Left ventricle myocardium inferior (tissue), 1 donor: ENCODE measurements at places on chromosomes 16 and 17.

DNA sequence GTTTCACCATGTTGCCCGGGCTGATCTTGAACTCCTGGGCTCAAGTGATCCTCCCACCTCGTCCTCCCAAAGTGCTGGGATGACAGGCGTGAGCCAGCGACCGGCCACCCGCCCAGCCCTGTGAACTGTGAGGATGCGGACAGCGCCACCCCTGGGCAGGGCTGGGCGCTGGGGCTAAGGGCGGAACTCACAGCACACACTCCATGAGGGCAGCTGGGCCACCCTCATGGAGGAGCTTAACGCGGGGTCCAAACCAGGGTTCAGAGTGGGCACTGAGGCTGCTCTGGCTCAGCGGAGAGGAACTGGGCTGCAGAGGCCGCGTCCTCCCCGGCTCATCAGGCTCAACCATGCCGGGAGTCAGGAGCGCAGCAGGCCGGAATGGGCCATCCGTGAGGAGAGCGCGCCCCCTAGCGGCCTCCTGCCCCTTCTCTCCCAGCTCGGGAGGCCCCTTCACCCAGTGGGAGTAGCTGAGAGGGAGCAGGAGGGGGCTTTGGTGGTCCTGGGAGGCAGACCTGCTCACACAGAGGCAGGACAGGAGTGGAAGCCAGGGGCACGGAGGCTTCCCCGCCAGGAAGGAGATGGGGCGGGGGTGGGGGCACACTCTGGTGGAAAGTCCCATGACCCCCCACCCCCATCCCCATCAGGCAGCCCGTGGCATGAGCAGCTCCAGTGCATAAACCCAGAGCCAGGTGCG is 13.8 kb downstream of the CORO7 start:
- no peak overlapping the region for H3K27ac ChIP-seq
- H3K27me3 ChIP-seq, result no peaks in the 10 kb centered on the region
- peaks cover 6% of the 10 kb centered on the region for H3K4me1 ChIP-seq
- peaks cover 40% of the 10 kb centered on the region for H3K36me3 ChIP-seq
- DNase-seq, result peak; percentile 84

DNA sequence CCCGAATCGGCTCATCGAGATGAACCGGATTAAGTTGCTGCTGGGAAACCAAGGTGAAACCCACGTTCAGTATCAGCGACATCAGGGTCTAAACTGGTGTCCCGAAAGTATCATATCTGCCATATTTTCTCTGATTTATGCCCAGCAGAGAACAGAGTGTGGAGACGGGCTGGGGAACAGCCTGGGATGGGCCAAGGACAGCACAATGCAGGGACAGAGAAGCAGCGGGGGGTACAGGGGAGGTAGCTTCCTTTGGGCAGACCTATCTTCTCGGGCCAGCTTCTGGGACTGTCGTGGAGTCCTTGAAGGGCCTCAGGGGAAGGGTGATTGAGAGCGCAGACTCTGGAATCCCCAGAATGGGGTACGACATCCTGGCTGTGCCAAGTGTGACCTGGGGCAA is 17.5 kb upstream of the MLKL start:
- H3K4me1 ChIP-seq, result no peaks in the 10 kb centered on the region
- no peak overlapping the region for H3K27ac ChIP-seq
- H3K4me3 ChIP-seq, result no peak overlapping the region
- H3K27me3 ChIP-seq, result peaks cover 32% of the 10 kb centered on the region
- no peak for DNase-seq

GRCh38 chr17:63362115-63362514 is 84.0 kb downstream of the CYB561 start:
- no peak for DNase-seq
- H3K4me3 ChIP-seq, result no peak overlapping the region
- no peak overlapping the region for H3K27ac ChIP-seq
- peaks cover 4% of the 10 kb centered on the region for H3K36me3 ChIP-seq
- no peaks in the 10 kb centered on the region for H3K27me3 ChIP-seq
- H3K4me1 ChIP-seq, result peaks cover 10% of the 10 kb centered on the region

DNA sequence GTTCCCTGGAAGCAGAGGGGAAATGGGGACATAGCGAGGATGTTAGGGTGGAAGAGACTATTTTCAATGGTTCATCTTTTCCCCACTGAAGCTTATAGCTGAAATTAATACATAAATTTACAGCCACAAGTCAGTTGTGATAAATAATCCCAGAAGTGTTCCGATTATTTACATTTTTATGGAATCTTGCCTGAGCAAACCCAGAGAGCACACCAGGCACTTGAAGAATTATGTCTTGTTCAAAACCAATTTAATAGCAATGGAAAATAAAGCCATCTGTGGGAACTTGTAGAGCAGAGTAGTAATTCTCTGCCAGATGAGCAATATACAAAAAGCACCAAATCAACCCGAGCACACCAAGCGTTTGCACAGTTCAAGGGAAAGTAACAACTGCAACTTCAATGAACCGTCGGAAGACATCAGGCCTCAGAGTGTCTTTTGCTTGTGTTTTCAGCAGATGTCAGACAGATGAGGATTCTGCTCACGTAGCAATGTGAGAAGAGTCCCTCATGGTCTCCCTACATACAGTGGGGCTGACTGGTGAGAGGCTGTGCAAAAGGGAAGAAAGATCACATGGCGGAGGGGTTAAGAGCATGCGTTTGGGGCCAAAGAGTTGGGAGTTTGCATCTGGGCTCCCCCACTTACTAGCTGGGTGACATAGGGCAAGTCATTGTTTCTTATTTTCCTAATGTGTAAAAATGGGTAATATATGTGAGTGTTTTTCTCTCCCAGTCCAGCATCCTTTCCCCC is 148.7 kb upstream of the HS3ST2 start:
- no peak for DNase-seq
- H3K4me1 ChIP-seq, result no peaks in the 10 kb centered on the region
- H3K27me3 ChIP-seq, result peaks cover 58% of the 10 kb centered on the region
- no peak overlapping the region for H3K4me3 ChIP-seq
- H3K36me3 ChIP-seq, result no peaks in the 10 kb centered on the region

- H3K36me3 ChIP-seq, result no peaks in the 10 kb centered on the region
- H3K27ac ChIP-seq, result peak overlapping the region; percentile 10
- peak; percentile 21 for DNase-seq
- no peaks in the 10 kb centered on the region for H3K27me3 ChIP-seq
Measured at GRCh38 chr16:2341456-2342447, 1.2 kb upstream of the ABCA3 start.

DNA sequence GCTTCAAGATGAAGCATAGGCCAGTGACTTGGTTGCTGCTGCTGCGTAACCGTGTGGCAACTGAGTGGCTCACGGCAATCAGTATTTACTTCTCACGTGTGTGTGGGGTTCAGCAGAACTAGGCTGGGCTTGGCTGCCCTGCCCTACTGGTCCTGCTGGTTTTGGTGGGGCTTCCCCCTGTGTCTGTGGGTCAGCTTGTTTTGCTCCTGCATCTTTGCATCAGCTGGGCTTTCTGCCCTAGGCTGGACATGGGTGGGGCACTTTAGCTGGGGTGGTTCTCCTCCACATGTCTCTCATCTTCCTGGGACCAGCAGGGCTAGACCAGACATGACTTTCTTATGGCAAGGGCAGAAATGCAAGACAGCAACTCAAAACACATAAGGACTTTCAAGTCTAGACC is 550.5 kb downstream of the MAF start:
- H3K4me1 ChIP-seq, result no peaks in the 10 kb centered on the region
- no peak overlapping the region for H3K27ac ChIP-seq
- H3K4me3 ChIP-seq, result no peak overlapping the region
- DNase-seq, result no peak
- H3K27me3 ChIP-seq, result no peaks in the 10 kb centered on the region

DNA sequence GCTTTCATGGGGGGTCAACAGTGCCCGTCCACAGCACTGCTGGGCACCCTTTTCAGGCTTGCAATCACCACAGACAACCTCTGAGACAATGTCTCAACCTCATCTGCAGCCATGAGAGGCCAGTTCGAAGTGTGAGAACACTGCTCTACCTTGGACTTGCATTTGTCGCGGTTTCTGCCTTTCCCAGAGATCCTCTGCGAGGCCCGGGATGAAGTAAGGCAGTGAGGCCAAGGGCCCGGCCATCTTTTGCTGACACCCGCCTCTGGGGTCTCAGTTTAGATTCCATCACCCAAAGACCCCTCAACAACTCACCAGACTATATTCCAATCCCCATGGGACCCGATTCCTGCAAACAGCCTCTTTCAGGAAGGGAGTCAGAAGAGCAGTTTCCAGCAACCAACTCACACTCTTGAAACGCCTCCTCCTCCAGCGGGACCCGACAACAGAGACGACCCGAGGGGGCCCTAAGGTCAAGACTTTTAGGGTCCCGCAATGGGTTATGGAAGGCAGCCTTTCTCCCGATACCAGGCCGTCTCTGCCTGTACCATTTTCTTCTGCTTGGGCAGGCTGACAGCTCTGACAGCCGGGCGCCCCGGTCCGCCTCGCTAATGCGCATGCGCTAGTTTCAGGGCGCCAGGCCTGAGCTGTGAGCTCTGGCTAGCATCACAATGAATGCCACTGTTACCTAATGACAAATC is 576.0 kb downstream of the KCNJ18 start:
- H3K36me3 ChIP-seq, result no peaks in the 10 kb centered on the region
- DNase-seq, result no peak
- no peak overlapping the region for H3K4me3 ChIP-seq
- H3K27me3 ChIP-seq, result no peaks in the 10 kb centered on the region

DNA sequence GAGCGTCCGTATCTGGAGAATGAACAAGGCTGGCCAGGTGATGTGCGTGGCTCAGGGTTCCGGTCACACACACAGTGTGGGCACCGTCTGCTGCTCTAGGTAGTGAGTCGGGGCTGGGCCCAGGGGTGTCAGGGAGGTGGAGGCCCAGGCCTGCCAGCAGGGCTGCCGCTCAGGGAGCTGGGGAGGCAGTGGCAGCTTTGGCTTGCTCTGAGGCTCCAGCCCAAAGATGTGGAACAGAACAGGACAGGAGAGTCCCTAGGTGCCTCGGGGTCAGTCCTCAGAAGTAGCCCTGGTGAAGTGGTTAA is 4.3 kb downstream of the TBL3 start:
- H3K4me3 ChIP-seq, result no peak overlapping the region
- peaks cover 48% of the 10 kb centered on the region for H3K4me1 ChIP-seq
- peaks cover 54% of the 10 kb centered on the region for H3K36me3 ChIP-seq
- peaks cover 66% of the 10 kb centered on the region for H3K27me3 ChIP-seq
- DNase-seq, result no peak
